ENCODE measurements at places on chromosomes 4 and X. TPM values are rescaled to one million over a fixed set of nuclear protein-coding genes. Genes with fewer than 3 reads are reported as not detected.
A peak's percentile ranks its signal among the peaks of the same experiment; 100 is the strongest.

Gene USP11
- 23.9 TPM for total RNA-seq

Gene NPNT
- 29.6 TPM for total RNA-seq

Gene PTCHD1
- 16.0 TPM for total RNA-seq

Gene GPC3
- 2.1 TPM for total RNA-seq

Gene CENPVL1
- total RNA-seq = not detected

Gene TRIM60
- total RNA-seq = not detected

Gene KLB
- total RNA-seq = 1.0 TPM

Gene CXXC4
- 4.2 TPM for total RNA-seq

Gene STS
- total RNA-seq = 12.9 TPM

Gene MAGEC2
- not detected for total RNA-seq

DNA sequence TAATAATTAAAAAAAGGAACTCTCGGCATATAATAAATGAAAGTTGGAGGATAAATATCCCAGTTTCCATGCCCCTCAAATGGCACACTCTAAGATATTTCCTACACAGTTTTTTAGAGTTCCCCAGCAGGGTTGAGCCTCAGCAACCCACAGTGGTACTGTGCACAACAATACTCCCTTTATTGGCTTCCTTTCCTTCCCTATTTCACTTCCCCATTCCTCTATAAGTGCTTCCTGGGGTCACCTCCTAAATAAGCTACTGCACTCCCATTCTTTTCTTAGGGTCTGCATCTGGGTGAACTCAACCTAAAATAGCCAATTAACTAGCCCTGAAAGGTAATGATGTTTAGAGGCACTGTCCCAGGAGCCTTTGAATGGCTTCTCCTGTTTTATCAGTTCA is 76.4 kb upstream of the NHS start:
- DNase-seq = no peak

- DNase-seq = peak; percentile 7
These were observed 7.8 kb downstream of the CPEB2 start for GRCh38 chr4:15010038-15010585.

DNA sequence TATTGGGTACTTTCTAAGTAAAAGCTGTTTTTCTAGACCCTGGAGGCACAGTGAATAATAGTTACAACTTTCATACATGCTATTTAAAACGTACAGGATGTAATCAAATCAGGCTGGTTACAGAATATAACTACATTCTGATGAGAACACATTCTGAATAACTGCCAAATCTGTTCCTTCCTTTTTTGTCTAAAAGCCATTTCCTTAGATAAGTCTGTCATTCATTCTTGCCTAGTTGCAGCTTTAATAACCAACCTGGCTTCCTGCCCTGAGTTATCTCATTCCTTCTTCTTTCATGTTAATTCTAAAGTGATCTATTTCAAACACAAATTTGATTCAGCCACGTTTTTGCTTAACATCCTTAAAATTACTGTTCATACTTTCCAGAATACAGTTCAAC is 189.7 kb upstream of the ITM2A start:
- DNase-seq = no peak

DNA sequence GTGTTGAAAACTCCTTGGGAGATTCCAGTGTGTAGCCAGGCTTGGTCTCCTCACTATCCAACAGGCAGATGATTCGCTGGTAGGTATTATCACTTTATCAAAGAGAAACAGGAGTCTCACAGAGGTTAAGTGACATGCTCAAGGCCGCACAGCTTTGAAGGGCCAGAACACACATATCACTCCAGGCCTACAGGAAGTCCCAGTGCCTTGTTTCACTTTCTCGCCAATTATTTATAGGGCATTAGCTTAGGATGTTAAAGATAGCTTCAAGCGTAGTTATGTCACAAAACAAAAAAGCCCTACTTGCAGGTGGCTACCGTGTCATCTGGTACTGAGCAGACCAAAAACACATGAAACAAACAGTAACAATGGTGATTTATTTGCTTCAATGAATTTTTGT is 13.2 kb downstream of the ATP8A1 start:
- no peak for DNase-seq

DNA sequence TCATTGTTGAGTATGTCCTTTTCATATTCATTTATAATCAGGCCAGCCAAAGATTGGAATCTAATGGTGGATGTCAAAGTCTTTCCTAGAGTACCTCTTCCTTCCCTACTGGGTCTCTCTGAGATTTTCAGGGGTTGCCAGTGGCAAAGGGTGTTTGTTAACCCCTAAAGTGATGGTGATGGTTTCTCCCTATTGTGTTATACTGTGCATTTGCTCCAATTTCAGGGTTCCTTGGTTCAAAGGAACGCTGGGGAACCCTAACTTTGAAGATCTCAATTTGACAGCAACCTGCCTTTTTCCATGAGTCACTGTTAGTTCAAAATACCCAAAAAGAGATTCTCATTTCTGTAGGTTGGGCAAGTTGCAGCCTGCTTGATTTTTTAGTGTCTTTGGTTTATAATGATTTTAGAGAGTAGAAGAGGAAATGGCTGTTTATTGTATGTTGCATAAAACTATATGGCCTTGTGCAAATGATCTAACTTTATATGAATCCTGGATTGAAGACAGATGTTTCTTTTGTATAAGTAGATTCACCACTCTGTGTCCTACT is 23.0 kb downstream of the GAB1 start:
- no peak for DNase-seq

DNA sequence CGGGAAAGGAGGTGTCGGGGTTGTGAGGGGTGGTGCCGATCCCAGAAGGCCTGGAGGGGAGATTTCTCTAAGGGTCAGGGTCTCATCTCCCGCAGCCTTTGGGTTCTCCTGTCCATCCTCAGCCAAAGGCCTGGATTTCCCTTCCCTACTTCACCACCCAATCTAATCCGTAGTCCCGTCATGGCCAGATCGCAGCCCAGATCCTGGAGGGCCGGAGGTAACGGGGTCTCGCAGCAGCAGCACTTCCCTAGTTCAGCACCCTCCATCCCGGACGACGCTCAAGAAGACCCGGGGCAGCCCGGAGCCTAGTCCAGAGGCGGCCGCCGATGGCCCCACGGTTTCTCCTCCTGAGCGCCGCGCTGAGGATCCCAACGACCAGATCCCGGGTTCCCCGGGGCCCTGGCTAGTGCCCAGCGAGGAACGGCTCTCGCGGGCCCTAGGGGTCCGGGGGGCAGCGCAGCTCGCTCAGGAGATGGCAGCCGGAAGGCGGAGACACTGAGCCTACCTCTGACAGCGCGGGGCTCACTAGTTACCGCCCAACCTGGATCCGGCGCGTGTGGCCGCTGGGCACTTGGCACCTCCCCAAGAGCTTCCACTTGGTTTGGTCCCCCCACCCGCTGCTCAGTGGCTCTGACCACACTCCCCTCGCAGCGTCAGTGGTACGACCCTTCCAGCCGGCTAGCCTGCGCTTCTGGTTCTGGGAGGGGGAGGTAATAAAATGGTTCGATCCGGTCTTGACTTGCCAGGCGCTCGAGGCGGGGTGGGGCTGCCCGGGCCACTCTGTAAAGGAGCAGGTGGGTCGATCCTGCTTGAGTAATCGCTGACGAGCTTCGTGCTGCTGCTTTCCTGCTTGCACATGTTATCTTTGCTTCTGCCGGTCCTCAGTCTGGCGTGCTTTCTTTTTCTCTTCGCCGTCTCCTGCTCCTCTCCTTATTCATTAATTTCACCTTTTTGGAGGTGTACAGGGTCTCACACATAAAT is 3.6 kb downstream of the MAGIX start:
- peak; percentile 87 for DNase-seq

DNA sequence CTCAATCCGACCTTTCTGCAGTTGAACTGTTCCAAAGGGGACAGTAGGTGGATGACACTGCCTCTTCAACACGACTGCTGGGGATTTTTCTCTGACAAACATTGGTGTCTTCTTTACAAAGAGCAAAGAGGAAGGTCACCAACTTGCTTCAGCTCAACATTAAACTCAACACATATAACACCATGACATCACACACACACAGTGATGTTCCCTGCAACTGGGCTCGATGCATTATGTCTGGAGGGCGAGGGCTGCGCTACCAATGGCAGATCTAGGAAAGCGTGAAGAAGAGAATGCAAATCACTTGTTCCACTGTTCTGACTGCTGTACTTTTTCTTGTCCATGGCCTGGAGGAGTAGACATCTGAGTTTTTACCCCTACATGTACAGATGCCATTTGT is 385.9 kb downstream of the UNC5C start:
- DNase-seq = no peak

GRCh38 chrX:102859550-102859871 is 77.6 kb upstream of the RAB40AL start:
- no peak for DNase-seq

- DNase-seq = no peak
These were observed 55.0 kb upstream of the PRDM5 start for GRCh38 chr4:120977435-120977997.

DNA sequence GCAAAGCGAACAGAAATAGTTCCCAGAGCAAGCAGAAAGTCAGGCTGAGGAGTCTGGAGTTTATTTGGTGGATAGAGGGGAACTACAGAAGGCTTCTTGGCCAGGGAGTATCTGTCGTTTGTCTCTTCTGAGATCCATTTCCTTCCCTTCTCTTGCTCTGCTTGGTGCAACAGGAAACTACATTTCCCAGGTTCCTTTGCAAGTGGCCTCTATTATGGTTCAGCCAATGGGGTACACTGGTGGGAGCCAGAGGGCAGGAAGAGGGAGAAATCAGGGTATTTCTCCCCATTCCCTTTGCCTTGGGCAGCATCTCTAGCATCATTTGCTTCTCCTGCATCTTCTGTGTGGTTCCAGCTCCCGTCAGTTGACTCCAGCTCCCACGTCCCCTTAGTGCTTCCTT is 142.1 kb downstream of the BCOR start:
- no peak for DNase-seq

GRCh38 chr4:140018931-140019618 is 134.9 kb downstream of the MAML3 start:
- no peak for DNase-seq

DNA sequence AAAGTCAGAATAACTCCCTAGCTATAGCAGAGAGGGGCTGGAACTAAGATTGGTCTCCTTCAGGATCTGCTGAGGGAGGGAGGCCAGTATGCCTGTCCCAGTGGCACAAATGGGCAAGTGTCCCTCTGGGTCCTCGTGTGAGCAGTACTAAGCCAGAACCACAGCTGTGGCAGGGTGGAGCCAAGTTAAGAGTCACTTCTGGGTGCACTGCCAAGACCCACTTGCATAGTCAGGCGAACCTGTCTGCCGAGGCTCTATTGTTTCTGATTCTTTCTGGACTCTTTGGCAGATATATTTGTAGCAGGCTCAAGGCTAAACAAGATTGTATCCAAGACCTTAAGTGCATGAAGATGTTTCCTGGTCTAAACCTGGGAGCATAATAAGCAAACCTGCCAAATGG is 1123.7 kb upstream of the POU3F4 start:
- no peak for DNase-seq

DNA sequence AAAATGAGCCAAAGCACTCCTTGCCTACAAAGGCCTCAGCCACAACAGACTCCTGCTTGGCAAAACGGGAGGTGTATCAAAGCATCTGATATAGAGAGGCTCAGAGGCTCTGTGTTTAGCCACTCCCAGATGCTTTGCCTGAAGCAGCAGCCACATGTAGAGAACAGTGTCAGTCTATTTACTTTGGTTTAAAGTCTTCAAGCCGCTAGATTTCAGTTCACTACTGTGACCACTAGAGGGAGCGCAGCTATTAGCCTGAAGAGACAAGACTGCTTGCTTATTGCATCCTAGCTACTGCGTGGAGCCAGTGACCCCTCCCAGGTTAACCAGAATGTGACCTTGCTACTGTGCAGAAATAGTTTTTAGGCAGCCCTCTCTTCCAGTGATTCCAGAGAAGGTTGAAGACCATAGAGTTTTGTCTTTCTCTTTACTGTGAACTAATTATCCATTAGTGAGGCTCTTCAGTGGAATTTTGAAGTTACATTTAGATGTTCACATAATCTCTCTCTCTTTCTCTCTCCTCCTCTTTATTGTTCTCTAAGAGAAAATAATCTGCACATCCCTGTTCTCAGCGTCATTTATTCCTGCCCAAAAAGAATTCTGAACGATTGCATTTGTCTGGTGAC is 39.3 kb downstream of the BMP3 start:
- DNase-seq = peak; percentile 86

DNA sequence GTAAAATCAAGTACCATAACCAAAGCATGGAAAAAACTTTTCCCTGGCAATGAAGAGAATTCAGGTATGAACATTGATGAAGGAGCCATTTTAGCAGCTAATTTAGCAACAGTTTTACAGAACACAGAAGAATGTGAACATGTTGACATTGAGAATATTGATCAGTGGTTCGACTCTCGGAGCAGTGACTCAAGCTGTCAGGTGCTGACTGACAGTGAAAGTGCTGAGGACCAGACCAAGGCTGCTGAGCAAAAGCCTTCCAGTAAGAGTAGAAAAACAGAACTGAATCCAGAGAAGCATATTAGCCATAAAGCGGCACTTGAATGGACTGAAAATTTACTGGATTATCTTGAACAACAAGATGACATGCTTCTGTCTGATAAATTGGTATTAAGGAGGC is 2.8 kb downstream of the TIGD2 start:
- DNase-seq = no peak

DNA sequence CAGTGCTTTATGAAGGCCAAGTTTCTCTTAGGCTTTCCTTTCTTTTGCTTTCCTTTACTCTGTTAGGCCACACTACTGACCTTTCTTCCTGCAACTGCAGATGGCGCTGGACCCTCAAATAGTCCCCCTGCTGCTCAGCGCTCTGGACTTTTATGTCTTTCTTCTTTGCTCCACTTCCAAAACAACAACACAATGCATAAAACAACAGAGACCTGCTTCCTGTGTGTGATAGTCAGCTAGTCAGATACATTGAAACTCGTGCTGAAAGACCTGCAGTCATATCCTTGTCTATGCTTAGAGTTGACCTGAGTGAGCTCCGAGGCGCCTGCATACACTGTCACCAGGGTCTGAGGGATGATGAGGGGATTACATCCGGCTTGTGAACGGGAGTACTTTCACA is 108.9 kb upstream of the TEX13D start:
- no peak for DNase-seq
